ENCODE measurements at places on chromosomes 16 and 17. TPM values are rescaled to one million over a fixed set of nuclear protein-coding genes. Genes with fewer than 3 reads are reported as not detected.

The PMFBP1 gene
- 0.98 TPM for polyA plus RNA-seq

The CASKIN1 gene
- polyA plus RNA-seq, result 3.1 TPM

DNA sequence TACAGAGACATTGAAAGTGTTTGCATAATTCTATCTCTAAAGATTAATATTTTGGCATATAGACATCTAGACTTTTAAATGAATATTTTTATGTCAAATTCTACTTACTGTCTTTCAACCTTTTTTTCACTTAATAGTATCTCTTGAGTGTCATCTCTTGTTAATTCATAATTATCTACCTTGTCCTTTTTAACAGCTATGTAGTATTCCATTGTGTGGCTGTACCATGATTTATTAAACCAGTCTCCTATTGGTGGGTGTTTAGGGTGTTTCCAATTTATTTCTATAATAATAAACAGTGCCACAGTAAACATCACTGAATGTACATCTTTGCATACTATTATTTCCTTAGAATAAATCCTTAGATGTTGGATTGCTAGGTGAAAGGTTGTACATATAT is 16.3 kb upstream of the RNF222 start:
- DNase-seq, result no peak

GRCh38 chr16:28538733-28539596 is at the start of gene NUPR1:
NUPR1 (minus strand) TSS chr16:28538974; CDS start chr16:28538907, 67 bp downstream.
- peak; percentile 97 for DNase-seq

DNA sequence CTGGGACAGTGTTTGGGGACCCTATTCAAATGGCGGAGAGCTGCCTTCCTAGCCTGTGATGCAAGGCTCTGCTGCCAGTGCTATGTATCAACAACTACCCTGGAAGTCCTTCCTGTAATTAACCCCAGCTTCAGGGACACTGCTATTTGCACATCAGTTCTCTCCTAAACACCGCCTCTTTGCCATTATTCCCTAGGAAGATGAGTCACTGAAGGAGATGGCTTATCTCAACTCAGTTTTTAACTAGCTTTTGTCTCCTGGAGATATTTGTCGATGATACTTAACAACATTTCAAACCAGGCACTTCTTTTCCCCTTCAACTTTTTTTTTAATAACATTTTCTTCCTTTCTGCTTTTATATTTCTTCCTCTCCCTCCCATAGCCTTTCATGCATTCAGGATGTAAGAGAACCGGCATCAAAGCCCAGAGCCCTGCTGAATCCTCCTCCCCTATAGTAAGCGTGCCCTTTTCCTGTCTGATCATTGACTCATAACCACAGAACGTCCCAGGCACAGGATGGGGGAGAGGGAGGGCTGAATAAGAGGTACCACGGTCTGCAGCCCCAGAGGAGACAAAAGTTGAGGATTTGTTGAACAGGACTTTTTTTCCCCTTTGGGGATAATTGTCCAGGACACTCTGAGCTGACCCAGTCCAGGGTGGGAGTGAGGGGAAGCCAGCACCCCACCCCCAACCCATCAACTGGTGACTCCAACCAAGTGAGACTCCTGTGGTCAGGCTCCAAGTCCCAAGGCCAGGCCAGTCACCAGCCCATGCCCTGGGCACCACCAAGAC is 387.8 kb upstream of the SALL1 start:
- no peak for DNase-seq

GRCh38 chr16:61715393-61715792 is 320.8 kb downstream of the CDH8 start:
- DNase-seq, result no peak

Data from hindlimb muscle (tissue), 1 donor.